ENCODE measurements at places on chromosomes 2 and 18.

GRCh38 chr18:63071701-63072141, 247.8 kb downstream of the BCL2 start:
- DNase-seq: no peak

GRCh38 chr18:3789525-3789924, 339.6 kb downstream of the TGIF1 start:
- no peak for DNase-seq

- DNase-seq: no peak
Measured at GRCh38 chr2:57862153-57862552, 184.5 kb upstream of the VRK2 start.

GRCh38 chr2:216408426-216409290, 3.6 kb upstream of the SMARCAL1 start:
- no peak for DNase-seq

DNA sequence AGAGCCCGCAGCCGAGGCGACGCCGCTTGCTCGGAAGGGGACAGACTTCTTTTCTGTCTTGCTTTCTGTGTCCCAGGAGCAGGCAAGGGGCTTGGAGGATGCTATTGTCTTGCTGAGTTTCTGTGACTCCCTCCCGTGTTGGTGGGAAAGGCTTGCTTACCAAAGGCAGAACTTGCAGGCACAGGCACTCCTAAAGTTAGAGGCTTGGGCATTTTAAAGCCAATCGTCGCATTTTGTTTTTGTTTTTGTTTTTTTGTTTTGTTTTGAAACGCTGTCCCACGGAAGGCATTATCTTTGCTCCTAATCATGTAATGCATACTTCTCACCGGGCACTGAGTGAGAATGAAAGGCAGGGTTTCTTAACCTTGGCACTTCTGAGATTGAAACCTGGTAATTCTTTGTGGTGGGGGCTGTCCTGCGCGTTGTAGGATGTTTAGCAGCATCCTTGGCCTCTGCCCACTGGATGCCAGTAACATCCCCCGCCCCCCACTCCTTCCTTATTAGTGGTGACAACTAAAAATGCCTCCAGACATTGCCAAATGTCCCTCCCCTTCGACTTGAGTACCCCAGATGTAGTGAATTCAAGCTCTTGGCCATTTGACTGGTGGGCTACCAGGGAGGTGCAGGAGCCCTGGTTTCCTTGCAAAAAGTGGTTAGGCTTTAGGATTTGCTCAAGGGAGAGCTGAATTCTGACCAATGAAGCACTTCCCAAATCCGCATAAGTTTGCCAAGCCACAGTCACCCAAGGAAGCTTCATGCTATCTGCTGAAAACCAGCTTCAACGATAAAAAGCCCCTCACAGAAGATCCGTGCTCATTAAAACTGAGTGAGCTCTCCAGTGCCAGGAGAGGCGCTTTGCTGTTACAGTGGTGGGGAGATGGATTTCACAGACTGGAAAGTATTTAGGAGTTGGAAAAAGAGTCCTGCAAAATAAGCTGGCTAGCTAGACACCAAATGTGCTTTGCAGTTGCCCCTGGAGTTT, 1.2 kb downstream of the ANTXR1 start:
- DNase-seq: no peak

DNA sequence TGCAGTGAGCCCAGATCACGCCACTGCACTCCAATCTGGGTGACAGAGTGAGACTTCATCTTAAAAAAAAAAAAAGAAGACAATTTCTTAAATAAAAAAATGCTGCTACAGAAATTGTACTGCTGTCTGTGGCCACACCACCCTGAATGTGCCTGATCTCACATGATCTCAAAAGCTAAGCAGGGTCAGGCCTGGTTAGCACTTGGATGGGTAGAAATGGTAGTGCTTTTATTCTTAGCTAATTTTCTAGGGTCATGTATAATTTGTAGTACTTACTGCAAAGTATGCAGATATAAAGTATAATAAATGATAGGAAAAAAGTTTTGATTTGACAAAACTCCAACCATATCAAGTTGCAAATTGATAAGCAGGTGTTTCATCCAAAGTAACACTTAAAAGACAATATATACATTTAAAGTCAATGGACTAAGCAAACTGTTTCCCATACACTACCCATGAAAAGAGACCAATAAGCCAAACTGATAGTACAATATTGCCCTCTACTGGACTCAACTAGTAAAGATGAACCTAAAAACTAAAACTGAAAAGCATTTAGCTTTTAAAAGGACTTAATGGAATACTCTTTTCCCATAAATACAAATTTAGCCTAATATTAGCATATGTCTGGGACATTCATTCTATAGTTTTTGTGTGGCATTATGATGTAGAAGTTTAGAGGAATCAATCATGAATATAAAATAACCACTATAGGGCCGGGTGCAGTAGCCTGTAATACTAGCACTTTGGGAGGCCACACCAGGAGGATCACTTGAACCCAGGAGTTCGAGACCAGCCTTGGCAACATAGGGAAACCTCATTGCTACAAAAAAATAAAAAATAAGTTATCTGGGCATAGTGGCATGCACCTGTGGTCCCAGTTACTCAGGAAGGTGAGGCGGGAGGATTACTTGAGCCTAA, 18.6 kb upstream of the PEX13 start:
- peak; percentile 58 for DNase-seq

DNA sequence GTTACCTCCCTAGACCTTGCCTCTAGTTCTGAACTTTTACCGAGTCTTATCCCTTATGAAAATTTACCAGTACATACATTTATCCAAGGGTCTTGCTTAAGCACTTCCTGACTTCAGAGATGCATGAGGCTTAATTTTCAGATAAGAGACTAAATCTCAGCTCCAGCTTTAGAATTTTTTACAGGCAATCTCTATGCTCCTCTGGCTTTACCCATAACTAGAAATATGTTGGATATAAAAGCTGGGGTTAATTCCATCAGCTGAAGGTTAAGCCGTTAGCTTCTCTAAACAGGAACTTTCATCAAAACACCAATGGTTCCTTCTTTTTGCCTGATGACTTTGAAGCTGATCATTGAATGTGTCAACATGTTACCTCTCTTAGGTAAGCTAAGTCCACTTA, 205.1 kb downstream of the GCA start:
- DNase-seq: no peak

GRCh38 chr2:198756166-198756565, 701.6 kb downstream of the SATB2 start:
- no peak for DNase-seq

- DNase-seq: no peak
Measured at GRCh38 chr2:61786876-61787275, 67.0 kb downstream of the FAM161A start.

- peak; percentile 26 for DNase-seq
Measured at GRCh38 chr18:47772374-47773248, 157.8 kb downstream of the SMAD2 start.

GRCh38 chr2:148888003-148888501, 13.0 kb downstream of the KIF5C start:
- DNase-seq: peak; percentile 39

GRCh38 chr2:8394131-8394530, 287.7 kb upstream of the ID2 start:
- no peak for DNase-seq

DNA sequence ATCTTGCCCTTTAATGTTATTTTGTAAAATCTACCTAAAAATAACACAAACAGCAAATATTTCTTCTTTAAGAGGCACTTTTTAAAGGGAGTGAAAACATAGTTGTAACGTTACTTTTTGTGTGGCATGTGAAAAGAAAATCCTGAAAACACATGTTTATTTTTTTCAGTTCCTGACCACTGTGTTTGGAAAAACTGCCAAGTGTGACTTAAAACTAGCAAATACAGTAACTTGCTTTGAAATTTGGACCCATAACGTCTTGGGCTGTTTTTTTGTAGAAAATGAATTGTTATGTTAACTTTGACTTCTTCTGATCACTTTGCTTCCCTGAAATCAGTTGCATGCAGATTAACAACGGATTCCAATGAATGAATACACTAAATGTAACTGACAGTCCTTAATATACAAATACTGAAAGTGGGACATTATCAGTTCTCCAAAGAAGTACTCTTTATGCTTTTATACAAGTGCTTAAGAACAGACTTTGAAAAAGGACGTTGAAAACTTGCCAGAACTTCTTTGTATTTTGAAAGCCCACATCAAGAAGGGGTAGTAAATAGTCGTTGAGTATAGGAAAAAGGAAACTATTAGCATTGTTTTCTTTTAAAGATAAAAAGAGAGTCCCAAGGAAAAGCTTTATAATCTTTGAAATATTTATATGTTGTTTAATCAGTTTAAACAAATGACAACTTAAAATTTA, 96.1 kb upstream of the ZEB2 start:
- no peak for DNase-seq

- no peak for DNase-seq
Measured at GRCh38 chr2:136997557-136997956, 232.2 kb downstream of the THSD7B start.

- DNase-seq: no peak
Measured at GRCh38 chr2:85958731-85959130, 69.9 kb upstream of the ST3GAL5 start.

DNA sequence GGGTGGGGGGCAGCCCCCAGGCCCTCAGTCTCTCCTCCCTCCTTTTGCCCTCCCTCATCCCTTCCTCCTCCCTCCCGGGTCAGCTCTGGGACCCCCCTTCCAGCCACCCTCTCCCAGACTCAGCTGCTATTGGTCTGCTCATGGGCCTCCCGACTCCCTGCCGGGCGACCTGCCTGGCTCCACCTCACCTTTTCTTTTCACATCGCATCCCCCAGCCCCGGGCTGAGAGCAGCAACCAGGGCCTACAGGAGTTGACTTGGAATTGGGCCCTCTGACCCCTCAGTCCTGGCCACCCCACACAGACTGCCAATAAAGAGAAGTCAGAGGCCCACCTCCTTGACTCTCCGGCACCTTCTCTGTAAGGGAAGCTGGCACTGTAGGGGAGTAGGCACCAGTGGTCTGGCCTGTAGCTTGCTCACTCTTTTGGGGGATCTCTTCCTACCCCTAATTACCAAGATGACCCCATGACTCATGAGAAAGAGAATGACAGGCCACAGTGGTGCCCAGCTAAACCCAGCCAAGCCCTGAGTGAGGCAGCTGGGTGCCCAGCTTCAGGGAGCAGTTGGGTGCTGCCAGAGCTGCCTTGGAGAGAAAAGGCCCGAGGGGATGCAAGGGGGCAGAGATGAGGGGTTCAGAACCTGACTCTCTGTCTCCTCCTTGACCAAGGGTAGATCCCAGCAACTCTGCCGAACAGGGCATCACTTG, 2.0 kb upstream of the ECEL1 start:
- DNase-seq: no peak

DNA sequence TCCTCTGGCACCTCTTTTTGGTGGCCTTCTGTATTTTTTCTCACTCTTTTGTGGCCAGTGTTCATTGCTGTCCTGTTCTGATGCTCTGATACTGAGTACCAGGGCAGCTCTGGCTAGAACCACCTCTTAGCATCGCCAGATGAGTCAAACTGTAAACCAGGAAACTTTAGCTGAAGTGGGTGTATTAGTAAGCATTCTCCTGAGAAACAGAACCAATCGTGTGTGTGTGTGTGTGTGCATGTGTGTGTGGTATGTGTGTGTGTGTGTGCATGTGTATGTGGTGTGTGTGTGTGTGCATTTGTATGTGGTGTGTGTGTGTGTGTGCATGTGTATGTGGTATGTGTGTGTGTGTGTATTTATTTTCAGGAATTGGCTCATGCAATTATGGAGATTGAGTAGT, 166.3 kb upstream of the SKOR2 start:
- no peak for DNase-seq

DNA sequence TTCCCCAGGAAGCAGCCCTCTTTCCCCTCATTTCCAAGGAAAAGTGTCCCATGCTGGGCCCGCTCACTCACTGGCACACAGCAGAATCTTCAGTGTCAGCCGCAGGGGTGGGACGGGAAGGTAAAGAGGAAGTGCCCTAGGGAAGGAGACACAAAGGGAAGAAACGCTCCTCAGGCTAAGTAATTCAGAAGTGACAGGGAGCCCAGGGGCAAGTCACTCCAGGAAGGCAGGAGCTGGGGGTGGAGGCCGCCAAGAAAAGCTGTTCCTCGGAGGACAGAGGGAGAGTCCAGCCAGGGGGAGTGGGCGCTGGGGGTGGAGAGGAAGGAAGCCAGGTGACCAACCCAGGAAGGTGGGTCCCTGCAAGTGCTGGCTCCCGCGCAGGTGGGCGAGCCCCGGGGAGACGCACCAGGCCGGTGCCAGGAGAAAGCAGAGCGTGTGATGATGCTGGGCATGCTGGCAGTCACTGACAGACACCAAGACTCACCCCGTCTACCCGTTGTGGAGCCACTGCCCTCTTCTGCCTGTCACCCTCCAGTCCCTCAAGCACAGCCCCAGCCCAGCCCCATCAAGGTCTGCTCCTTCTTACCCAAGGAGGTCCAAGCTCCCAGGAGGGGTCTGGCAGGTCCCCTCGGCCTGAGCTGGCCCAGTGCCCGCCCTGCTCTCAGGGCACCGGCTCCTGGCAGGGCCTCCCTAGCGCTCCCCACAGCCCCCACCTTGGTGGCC, 21.7 kb downstream of the HDAC4 start:
- DNase-seq: no peak

GRCh38 chr2:135773319-135773718, 31.7 kb downstream of the UBXN4 start:
- DNase-seq: no peak

- DNase-seq: no peak
Measured at GRCh38 chr2:69007169-69007568, 5.8 kb upstream of the ANTXR1 start.

DNA sequence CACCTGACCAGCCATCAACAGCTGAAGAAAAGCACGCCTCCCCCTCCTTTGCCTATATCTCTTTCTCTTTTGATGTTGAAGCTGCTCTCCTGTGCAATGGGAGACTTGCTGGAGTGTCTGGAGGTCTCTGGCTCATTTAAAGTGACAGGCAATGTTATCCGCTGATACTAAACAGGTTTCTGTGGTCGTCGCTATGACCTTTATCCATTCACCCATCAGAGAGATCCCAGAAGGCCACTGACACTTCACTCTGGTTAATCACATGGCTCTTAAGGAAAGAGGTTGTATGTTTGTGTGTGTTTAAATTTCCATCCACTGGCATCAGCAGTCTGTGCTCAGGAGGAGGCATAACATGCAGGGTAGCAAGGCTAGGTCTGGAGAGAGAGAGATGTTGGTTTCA, 277.3 kb downstream of the MTX2 start:
- no peak for DNase-seq

DNA sequence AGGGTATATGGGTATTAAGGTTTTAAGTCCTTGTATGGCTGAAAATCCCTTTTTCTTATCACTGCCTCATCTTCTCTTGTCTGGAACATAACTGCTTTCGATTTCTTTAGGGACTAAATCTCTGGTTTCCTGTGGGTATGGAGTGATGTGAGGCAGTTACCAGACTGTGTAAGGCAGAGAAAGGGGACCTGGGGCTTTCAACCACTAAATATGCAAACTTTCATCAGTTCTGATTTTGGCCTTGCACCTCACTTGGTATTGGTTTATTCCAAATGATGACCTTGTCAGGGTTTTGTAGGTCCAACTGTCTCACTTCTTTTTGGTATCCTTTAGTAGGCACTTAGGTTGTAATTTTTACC, 9.3 kb downstream of the MAP4K4 start:
- no peak for DNase-seq

Measured in SHP77 (cell line).